Pericardium fibroblast (primary cell): ENCODE measurements at places on chromosomes 16 and 17. TPM values are rescaled to one million over a fixed set of nuclear protein-coding genes. Genes with fewer than 3 reads are reported as not detected.

The EPN3 gene
- total RNA-seq: 0.23 and 0.51 TPM in 2 replicates

The TMEM94 gene
- 41.0 and 41.5 TPM in 2 replicates for total RNA-seq

The KRTAP4-11 gene
- not detected in 2 replicates for total RNA-seq

The PYY gene
- 0.51 TPM in 1 of 2 replicates, not detected in the other for total RNA-seq

The SLC9A5 gene
- 0.58 and 0.60 TPM in 2 replicates for total RNA-seq

The PRDM7 gene
- total RNA-seq: not detected in 2 replicates

The SNN gene
- 6.6 and 8.8 TPM in 2 replicates for total RNA-seq

The MT1M gene
- total RNA-seq: 0.82 TPM in 1 of 2 replicates, not detected in the other
